Stomach (tissue), 19 donors: ENCODE measurements at places on chromosomes 16 and 17.

DNA sequence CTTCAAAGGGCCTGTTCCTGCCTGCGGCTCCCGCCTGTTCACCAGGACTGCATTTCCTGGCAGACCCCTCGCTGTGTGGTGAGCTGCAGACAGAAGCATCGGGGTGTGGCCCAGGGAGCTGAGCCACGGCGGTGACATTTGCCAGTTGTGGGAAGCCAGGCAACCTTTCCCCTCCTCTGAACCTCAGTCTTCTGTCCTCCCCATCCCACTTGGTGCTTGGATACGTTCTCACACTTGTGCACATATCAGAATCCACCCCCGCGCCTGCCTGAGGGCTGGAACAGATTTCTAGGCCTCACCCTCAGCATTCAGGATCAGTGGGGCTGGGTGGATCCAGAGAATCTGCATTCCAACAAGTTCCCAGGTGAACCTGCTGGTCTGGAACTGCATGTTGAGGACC is 63.5 kb downstream of the CRISPLD2 start:
- DNase-seq: no peak

- peak; percentile 18 for DNase-seq
These were observed 1.7 kb downstream of the CORO1A start for GRCh38 chr16:30184891-30185682.

GRCh38 chr16:84614623-84614967 is 3.3 kb downstream of the COTL1 start:
- DNase-seq: no peak

DNA sequence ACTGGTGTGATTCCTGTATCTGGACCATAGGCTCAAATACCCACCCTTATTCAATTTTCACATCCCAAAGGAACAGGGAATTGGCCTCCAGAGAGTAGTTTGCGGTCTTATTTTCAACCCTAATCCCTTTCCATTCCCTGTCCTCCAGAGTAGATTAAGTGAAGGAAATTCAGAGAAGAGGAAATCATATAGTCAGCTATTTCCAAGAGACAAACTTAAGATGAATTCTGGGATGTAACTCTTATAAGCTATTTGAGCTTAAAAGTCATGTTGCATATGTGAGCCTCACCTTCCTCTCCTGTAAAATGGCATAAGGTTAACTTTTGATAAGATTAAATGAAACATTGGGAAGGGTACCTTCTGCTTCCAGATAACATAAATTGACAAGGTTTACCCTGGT is 37.4 kb upstream of the ADAMTS18 start:
- no peak for DNase-seq

GRCh38 chr16:83692224-83692623 is 115.6 kb upstream of the HSBP1 start:
- no peak for DNase-seq

- DNase-seq: peak; percentile 90
These were observed 15.5 kb upstream of the TFAP4 start for GRCh38 chr16:4288148-4288921.

GRCh38 chr17:27346228-27346899 is 52.5 kb downstream of the WSB1 start:
- no peak for DNase-seq

DNA sequence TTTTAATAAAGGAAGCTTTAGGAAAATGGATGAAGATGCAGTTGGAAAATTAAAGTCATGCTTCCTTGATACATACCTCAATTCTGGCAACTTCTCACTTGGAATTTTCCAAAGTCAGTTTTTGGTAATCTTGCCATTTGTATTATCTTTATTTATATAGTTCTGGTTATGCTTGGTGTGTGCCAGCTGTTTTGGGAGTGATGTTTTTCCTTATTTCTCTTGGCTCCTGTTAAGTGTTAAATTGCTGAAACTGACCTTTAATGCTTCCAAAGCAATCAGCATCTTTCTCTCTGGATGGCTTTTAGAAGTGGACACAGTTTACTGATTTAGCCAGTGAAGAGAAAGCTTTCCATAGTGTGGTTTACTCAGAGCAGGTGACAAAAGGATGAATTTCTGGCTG is 70.1 kb upstream of the HAS3 start:
- no peak for DNase-seq

DNA sequence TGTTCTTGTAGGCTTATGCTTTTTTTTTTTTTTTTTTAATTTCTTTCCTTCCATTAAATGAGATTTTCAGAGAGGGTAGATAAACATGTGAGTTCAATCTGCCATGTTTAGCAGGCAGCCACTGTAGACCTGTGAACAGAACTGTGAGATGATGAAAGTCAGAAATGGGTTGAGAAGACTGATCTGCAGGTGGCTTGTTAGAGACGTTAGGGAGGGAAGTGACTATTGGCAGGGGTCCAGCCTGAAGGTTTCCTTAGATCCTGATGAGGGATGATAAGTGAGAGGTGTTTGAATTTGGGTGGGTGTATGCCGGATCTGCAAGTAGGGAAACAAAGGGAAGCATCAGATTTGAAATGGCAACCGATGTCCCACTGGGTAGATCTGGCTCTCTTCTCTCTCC is 157.8 kb downstream of the HS3ST3B1 start:
- no peak for DNase-seq

DNA sequence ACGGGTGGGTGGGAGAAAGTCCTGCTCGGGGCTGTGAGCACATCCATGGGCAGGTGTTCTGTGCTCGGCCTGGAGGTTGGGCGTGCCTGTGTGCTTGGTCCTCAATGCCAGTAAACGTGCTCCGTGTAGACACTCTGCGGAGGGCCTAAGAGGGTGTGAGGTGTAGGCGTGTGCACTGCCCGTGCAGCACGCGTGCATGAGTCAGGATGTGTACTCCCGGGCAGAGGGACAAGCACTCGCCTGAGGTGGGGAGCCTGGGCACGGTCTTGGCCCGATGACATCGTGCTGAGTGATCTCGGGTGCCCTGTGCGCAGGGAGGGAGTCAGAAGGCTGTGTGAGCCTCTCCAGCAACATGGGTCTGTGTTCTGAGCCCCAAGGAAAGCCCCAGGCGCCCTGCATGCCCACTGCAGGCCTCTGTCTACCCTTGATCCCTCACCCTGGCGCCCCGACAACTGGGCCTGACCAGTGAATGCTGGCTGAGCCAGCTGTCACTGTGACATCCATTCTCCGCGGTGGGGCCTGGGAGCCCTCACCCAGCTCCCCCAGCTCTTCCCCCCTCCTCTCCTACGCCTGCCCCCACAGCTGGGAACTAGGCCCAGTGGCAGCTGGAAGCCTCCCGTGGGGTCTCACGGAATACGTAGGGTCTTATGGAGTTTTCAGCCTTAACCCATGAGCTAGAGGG is 23.5 kb upstream of the NXPH3 start:
- peak; percentile 44 for DNase-seq

DNA sequence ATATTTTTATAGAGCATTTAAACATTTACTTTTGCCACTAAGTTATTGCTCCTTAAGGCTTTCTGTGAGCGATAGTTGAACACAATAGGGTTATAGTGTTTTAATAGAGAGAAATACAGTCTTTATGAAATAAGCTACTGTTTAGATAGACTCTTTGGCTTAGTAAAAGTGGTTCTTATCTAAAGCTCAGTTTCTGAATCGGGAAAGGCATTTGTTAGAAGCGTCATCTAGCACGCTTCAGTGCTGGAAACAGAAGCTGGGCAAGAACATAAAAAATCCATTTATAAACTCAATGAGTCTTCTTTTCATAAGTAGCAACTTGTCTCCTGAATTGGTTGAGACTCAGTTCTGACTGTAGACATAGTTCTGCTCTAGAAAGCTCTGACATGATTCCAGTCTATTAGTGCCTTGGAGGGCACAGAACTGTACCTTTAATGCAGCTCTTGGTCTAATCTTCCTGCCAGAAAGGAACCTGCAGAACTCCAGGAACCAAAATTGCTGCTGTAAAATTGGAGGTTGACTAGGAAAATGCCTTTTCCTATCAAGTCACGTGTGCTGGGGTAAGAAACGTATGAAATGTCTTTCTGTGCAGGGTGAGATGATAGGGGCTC is 55.4 kb upstream of the DNAJA2 start:
- no peak for DNase-seq

GRCh38 chr16:87954361-87954760 is 3.1 kb downstream of the BANP start:
- DNase-seq: peak; percentile 44

DNA sequence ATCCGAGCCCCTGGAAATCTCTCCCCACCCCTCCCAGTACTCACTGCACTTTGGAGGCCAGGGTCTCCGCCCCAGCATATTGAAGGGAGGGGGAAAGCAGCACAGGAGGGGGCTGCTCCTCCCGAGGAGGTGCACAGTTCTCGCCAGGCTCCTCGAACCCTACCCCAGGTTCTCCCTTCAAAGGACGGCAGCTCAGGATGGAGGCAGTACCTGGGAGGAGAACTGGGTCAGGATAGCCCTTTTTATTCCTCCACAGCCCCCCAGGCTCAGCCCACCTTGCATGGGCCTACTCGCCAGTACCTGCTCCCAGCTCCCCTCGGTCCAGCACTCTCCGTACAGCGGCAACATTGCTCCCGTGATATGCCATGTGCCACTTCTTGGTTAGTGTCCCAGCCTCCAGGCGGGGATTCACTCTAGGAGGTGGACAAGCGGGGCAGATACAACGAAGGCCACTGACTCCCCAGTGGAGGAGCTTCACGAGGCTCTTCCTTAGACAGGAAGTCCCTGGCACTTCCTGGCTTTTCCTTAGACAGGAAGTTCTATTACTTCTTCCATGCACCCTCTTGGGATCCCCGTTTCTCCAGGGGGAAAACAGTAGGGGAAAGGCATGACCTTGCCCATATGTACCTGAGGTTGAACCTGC is 2.1 kb upstream of the GPS2 start:
- DNase-seq: no peak

DNA sequence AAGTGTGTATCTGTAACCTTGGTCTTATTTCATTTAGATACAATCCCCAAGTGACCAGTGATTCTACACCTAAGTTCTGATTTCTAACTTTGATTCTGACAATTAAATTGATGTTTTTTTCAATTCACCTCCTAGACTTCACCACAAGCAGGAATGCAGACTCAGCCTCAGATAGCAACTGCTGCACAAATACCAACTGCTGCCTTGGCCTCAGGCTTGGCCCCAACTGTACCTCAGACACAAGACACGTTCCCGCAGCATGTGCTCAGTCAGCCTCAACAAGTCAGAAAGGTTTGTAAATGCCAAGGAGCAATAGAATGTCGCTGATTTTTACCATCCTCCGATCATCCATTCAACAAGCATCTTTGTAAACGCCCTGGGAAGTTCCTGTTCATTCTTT is 177.7 kb downstream of the MRTFB start:
- no peak for DNase-seq

DNA sequence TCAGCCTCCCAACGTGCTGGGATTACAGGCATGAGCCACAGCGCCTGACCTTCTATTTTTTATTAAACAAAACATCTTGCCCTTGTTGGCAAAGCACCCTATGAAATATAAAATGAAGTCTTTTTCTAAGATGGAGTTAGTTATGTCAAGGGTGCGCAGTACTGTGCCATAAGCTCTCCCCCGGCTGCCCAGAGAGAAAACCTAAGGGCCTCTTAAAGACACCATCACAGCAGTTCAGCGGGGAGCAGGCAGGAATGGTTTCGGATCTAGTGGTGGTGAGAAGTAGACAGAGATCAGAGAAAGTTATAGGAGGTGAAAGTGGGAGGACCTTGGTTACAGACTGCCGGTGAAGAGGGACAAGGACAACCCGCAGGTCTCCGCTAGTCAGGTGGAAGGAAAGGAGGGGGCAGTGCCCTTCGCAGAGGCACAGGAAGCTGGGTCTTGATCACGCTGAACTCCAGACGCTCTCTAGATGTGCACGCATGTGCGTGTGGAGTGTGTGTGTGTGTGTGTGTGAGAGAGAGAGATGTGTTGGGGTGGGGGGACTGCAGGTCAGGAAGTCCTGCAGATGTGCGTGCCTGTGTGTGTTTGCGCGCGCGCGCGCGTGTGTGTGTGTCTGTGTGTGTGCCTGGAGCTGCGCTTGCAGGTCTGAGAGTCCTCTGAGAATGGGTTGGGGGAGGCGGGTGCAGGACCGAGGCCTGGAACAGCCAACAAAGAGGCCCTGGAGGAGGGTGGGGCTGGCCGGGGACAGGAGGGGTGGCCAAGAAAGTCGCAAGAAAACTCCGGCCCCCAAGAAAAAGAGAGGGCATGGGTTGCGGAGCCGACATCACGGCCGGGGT is 748 bp upstream of the CMTM3 start:
- DNase-seq: peak; percentile 37

DNA sequence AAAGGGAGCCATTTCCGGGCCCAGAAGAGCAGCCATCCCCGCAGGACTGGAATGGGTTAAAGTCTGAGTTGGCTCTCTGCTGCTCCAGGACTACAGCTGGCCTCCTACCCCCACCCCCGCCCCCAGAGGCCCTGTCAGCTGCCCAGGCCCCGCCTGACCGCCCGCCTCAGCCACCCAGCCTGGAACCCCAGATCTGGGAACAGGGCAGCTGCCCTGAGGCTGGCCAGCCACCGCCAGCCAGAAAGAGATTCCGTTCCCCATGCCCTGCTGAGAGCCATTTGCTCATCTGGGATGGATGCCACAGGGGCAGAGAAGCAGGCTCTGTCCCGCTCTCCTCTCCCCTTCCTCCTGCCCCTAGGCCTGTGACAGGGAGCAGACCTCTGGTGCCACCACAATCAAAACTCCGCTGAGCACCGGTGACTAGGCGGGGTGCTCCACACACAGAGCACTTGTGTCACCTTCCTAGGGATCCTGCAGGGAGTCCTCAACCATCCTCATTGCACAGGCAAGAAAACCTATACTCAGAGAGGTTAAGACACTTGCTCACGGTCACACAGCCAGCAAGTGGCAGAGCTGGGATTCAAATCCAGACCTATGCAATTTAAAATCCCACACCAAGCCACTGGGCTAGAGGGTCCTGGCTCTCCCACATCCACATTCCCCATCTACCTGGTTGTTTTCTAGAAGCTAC is 44.1 kb downstream of the ZNF423 start:
- DNase-seq: peak; percentile 75

DNA sequence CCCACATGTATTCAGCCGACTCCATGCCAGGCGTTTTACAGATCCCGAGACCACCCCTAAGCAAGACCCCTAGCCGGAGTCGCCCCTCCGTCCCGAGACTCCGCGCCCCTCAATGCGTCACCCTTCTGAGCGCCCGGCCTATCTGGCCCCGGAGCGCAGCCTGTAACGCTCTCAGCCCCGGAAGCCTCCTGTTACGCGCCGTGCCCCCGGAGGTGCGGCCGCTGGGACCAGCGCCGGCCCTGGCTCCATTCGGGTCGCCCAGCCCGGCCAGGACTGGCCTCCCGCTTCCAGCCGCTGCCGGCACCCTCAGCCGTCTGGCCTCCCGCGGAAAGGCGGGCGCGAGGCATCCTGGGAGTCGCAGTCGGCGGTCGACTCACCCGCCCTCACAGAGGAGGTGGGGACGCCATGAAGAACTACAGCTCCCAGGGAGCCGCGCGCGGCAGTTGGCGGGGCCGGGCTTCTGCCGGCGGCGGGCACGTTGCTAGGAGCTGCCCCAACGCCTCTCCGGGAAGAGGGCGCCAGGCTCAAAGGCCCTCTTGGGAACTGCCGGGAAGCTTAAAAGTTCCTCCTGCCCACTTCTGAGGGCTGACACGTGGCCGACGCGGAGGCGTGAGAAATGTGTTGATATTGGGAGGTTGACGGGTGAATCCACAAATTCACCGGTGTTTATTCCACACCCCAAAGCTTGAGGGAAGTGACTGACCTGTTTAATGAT is at the start of gene FBF1:
FBF1 (minus strand) TSS at position 316 of the 715 bp plus-strand sequence. CDS start 2,893 bp downstream, outside the sequence.
- peak; percentile 98 for DNase-seq
